Stimulated activated CD4-positive, alpha-beta T cell treated with anti-CD3 and anti-CD28 coated beads, Interleukin-2, amount 100 ng/mL, for 4 hours (primary cell): ENCODE measurements at places on chromosomes 1 and 21.

GRCh38 chr1:213968146-213968825 lies 19.5 kb upstream of the PROX1 start:
- no peak for DNase-seq

- DNase-seq = no peak
Measured at GRCh38 chr1:19734472-19734999, 65.2 kb downstream of the TMCO4 start.

- DNase-seq = no peak
Measured at GRCh38 chr1:225863167-225863566, 19.0 kb downstream of the TMEM63A start.

DNA sequence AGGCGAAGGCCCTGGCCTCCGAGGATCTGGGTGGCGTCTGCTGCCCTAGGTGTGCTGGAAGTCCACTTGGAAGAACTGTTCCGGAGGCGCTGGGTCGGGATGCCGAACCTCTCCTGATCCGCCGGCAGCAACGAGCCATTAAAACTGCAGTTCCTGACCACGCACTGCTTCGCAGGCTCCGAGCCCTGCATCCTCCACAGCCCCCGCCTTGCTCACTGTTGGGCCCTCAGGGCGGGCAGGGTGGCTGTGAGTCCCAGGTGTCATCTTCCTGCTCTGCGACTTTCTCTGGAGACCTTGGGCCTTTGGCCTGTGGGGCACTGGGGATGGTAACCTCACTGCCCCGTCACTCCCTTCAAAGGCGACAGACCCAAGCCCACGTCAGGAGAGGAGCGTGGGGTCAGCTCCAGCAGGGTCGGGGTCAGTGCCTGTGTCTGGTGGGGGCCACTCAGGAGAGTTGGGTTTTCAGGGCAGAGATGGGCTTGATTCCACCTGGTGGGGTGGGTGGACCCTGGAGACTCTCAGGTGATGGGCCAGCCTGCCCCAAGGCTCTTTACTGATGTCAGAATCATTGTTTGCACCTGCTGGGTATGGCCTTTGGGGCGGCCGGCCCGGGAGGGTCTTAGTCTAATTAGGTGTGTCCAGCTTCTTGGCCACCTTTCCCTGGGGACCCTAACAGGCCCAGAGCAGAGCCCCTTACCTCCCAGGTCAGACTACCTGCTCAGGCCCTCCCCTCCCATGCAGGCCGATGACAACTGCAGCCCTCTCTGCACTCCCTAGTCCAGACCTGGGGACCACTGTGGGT lies 3.1 kb downstream of the PRXL2B start:
- no peak for DNase-seq

- DNase-seq = no peak
Measured at GRCh38 chr1:235931171-235931738, 64.5 kb upstream of the LYST start.

GRCh38 chr1:206798384-206798996 lies 26.2 kb upstream of the IL10 start:
- DNase-seq = no peak

DNA sequence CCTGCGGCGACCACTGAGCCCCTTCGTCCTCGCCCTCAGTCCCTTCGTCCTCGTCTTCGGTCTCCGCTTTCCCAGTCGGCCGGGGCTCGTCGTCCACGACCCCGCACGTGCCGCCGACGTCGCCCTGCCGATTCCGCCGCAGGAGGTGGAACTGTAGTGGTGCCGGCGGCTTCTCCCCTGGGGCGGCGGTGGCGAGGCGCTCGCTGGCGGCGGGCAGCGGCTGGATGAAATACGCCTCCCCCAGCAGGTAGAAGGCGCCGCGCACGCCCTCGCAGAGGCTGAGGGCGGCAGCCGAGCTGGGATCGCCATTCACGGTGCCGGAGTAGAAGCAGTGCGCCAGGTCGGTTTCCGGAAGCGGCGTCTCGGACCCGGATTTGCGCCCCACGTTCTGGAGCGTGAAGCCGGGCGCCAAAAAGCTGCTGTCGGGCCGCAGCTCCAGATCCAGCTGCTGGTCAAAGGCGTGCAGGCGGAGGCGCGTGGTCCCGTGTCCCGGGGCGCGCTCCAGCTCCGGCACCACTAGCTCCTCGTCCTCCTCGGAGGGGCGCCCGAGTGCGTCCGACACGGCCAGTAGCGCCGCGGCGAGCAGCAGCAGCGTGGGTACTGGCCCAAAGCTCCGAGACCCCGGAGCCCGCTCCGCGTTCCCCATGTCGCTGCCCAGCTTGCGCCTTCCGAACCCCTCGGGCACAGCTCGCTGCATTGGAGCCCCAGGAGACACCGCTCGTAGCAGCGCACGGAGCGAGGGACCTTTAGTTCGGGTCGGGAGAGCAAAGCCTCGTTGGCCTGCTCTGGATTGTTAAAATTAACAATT lies 747 bp downstream of the ADAMTS1 start:
- no peak for DNase-seq

GRCh38 chr21:21158376-21158918 lies 160.2 kb downstream of the NCAM2 start:
- no peak for DNase-seq

- DNase-seq = no peak
Measured at GRCh38 chr1:81209461-81209860, 591.3 kb upstream of the ADGRL2 start.

DNA sequence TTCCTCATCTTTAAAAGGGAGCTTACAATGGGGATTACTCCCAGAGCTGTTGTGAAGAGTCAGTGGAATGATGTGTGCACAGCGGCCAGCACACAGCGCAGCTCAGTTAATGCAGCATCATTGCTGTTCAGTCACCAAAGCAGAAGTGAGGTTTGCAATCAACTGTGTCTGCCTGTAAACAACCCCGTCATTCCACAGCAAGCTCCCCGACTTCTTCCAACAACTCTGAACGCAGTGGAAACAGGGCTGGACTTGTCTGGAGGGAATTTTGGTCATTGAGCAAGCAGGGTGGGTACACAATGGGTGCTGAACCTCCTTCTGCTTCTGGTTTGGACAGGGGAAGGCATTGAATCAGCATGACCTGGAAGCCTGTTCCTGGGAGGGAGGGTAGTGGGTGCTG lies 347.4 kb downstream of the PTPRU start:
- no peak for DNase-seq

DNA sequence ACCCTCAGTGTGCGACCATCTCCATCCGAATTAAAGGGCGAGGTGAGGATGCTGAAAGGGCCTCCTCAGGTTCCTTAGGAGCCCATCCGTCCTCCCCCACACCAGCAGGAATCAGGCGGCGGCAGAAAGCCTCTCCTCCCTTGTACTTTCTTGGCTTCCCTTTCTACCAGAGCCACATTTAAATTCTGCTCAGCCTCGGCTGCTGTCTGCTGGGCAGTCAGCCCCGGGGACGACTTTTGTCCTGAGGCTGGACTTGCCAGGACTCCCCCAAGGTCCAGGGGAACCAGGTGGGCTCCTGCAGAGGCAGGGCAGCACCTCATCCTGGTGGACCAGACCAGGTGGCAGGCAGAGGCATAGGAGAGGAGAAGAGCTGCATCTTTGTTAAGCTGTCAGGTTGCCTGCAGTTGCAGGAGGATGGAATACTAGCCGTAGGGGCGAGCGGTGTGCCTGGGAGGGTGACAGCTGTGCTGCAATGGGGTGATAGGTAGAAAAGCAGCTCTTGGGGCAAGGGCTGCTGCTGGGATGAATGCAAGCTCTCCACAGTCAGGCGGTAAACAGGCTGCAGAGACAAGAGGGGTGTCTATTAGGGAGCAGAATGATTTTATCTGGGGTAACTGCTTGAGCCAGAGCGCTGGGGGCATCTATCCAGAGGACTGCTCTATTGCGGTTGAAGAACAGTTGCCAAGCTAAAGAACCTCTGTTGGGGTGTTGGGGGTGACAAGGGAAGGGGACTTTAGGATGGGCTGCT lies 46.2 kb upstream of the WASF2 start:
- DNase-seq = no peak

GRCh38 chr1:10585242-10585641 lies 110.5 kb downstream of the PEX14 start:
- no peak for DNase-seq

- DNase-seq = no peak
Measured at GRCh38 chr1:11860083-11860482, 1.3 kb upstream of the NPPB start.

DNA sequence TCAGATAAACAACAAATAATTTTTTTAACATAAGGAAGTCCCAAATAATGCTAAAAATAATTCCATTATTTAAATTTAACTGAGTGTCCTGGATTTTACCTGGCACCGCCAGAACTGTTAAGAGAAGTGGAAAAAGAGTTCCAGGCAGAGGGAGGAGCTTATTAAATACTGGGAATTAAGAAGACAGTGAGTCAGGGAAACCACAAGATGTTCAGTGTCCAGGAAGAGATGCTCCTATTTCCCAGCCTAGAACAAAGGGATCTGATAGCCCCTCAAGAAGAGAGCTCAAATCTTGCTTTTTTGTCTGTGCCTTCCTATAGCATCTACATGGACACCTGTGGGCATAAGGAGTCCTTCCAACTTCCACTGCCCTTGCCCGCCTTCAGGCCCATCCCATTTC lies 85.9 kb downstream of the PGM1 start:
- DNase-seq = no peak

- no peak for DNase-seq
Measured at GRCh38 chr1:211155040-211155439, 21.1 kb upstream of the KCNH1 start.

DNA sequence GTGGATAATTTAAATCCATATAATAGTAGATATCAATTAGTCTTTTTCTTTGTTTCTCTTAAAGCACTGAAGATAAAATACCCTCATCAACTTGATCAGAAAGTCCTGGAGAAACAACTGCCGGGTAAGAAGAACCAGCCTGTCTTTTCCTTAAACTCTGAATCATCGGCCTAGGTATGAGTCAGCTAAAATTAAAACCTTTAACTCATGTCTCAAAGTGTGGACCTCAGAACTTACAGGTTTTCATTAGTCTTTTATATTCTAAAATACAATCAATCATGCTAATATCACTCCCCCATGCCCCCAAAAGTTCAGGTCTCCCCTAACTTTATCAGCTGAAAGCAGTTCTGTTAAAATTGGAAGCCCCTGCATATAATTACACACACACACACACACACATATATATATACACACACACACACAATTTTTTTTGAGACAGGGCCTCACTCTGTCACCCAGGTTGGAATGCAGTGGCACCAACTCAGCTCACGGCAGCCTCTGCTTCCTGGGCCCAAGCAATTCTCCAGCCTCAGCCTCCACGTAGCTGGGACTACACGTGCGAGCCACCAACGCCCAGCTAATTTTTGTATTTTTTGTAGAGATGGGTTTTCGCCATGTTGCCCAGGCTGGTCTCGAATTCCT lies 61.3 kb downstream of the B3GALNT2 start:
- no peak for DNase-seq

- DNase-seq = no peak
Measured at GRCh38 chr1:44546403-44547053, 127.8 kb downstream of the TMEM53 start.

DNA sequence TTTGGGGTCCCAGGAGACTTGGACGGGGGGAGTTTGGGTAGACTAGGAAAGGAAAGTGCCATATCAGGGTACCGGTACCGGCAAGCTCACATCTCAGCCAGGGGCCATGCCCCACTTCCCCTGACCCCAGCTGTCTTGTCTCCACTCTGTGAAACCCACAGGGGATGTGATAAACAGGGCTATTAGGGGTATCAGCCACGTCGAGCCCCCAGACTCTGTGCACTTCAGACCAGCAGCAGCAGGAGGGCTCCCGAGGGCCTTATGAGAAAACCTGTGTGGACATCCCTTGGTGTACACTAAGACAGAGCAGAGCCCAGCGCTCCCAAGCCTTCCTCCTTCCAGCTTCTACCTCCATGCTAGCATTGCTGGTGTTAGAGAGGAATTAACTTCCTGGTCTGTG lies 46.3 kb downstream of the TNNT2 start:
- no peak for DNase-seq

GRCh38 chr21:34743831-34744230 lies 75.0 kb downstream of the CLIC6 start:
- DNase-seq = no peak

DNA sequence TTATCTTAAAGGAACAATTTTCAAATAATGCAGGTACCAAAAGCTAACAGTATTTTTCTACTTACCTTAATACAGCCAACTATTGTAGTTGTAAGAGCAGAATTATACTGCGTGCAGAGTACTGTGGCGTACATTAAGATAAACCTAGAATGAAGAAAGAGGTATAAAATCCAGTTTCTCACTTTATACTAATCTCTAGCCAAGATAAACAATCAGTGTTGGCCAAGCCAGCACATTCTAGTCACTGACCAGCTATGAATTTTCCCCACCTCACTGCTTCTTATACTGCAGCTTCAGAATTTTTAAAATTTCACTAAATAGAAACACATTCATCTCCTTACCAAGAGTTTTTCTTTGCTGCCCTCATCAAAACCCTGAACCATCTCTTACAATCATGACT lies 33.6 kb downstream of the SLC35D1 start:
- DNase-seq = no peak

DNA sequence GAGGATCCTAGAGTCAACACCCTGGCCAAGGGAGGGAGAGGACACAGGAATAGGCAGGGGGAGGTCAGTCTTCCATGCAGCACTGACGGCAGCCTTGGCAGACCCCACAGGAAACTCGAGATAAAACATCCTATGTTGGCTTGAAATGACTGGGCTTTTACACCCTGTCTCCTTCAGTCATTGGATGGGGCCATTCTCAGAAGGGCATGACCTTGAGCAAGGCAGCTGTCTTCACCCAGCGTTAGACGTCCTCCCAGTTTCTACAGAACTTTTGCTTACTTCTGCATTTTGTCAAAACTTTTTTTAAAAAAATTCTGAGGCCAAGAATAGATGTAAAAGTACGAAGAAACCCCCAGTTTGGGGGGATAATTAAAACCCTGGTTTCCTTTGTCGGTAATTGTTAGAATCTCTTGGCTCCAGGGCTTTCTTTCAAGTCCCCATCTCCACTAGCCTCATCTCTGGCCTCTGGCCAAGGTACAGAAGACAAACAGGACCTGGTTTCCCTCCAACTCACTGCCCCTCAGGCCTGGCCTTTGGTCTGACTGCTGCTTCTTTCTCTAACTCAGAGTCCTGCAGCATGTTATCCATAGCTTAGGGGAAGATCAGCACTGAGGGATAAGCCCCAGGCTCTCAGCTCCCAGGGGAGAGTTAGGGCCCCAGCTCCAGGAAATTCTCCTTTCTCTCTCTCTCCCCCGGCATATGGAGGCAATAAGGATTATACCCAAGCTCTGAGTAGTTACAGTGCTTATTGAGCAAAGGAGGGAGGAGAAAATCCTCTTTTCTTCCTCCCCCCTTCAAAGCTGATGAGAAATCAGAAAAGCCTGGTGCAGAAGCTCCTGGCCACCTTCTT lies 51.6 kb upstream of the KCND3 start:
- DNase-seq = no peak

DNA sequence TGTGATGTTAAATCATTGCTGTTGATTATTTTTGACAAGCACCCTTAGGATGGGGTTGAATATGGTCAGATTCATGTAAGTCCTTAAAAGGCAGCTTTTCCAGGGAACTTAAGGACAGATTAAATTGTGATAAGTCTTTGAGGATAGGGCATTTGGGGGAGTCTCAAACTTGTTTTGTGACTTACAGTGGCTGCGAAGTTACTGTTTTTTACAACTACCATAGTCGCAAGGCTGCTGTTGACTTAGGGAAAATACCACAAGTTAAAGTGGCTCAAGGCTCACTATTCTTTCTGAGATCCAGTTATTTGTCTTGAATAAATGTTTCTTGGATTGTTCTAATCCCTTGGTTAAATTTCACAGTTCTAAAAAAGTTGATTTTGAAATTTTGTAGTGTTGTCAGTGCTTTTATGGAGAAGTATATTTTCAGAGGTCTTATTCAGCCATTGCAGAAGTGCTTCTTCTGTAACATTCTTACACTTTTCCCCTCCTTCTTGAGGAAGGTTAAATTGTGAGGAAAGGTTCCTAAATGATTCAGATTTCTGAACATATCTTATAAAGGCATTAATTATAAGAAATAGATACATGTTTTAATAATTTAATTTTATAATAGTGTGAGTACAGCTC lies 47.0 kb upstream of the MPC2 start:
- no peak for DNase-seq
